Pancreas (tissue), 10 donors: ENCODE measurements at places on chromosomes 5 and 9.

DNA sequence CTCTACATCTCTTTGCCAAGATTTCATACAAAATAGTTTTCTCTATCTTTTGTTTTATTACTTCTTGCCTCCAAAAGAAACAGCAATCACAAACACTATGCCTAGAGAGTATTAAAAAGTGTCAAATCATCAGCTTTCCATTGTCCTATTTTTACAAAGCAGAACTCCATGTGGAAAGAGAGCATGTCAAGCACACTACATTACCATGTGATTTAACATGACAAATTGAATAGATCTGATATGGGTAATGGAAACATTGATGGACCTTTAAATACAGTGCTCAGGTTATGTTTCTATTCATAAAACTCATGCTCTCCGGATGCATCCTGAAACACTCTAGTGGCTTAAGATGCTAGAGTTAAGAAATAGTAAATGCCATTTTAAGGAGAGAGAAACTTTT, 791.4 kb upstream of the CTNND2 start:
- DNase-seq, result no peak

DNA sequence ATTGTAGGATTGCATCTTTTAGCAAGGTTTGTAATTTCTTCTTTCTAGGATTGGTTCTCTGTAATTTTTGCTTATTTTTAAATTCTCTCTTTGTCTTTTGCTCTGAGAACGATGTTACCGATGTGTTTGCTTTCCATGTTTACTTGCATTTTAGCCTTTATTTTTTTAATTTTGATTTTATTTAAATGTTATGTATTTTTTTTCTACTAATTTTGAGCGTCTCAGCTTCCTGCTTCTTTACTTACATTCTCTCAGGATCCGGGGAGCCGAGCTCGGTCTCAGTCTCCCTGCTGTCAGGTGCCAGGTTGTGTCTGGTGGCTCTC, 20.9 kb downstream of the ANXA2R start:
- DNase-seq, result no peak

DNA sequence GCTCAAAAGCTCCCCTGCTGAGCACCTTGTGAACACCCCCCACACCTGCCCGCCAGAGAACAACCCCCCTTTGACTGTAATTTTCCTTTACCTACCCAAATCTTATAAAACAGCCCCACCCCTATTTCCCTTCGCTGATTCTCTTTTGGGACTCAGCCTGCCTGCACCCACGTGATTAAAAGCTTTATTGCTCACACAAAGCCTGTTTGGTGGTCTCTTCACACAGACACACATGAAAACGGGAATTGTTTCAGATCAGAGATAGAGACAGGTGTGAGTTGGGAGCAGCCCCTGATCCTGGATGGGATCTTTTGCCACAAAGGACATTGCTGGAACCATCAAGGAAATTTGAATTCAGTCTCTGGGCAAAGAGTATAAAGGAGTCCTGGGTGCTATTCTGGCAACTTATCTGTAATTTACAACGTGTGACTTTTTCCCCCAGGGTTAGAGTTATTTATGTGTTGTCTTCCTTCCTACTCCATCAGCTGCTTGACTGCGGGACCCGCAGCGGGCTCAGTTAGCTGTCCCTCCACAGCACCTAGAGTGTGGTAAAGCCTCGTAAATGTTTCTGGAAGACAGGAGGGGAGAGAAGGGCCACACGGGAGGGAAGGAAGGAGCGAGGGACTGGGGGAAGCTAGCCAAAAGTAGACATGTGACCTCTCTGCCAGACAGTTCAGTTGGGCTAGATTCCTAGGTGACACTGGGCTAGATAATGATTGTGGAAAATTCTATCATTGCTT, 437.0 kb downstream of the ZNF608 start:
- DNase-seq, result no peak

- no peak for DNase-seq
Observed at GRCh38 chr9:89448381-89448780, 49.5 kb downstream of the SEMA4D start.

- no peak for DNase-seq
Observed at GRCh38 chr5:6411141-6411540, 32.8 kb upstream of the MED10 start.

DNA sequence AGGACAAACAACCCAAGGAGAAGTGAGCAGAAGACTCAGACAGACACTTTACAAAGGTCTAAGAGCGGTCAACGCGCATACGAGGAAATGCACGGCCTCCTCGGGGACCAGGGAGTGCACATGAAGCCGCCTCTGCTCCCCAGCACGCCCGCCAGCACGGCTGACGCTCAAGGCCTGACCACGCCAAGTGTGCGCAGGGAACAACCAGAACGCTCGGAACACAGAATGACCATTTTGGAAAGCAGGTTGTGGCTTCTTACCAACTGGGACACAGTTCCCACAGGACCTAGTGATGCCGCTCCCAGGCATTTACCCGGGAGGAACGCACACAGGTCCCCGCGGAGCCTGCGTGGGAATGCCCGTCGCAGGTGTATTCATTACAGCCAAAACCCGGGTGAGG, 191.5 kb upstream of the PPP1R26 start:
- peak; percentile 15 for DNase-seq
